ENCODE measurements at places on chromosomes 4 and X.
A peak's percentile ranks its signal among the peaks of the same experiment; 100 is the strongest.

DNA sequence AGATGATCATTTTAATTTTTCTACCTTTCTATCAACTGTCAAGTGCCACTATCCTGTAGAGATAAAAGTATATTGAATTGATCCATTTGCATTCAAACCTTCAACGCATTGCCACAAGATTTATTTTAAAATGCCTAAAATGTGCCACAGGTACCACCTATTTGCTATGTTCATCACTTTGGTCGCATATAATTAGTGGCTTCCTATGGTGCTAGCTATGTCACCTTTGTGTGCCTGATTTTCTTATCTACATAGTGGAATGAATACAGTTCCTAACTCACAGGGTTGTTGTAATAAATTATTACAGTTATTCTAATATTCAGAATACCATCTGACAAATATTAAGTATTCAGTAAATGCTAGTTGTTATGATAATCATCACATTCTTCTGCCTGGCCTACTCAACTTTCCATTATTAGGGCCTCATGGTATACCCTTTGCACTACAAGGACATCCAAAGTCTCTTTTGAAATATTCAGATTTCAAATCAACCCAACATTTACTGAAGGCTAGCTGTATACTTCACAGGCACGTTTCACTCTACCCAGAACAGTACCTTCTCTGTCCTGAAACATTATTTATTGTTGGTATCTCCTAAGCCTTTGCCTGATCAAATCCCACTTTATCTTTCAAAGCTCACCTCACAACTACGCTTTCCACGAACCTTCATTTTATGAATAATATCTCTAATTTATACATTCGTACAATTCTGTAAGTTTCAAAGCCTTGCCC lies 62.4 kb downstream of the ANXA10 start:
- no peak for DNase-seq

DNA sequence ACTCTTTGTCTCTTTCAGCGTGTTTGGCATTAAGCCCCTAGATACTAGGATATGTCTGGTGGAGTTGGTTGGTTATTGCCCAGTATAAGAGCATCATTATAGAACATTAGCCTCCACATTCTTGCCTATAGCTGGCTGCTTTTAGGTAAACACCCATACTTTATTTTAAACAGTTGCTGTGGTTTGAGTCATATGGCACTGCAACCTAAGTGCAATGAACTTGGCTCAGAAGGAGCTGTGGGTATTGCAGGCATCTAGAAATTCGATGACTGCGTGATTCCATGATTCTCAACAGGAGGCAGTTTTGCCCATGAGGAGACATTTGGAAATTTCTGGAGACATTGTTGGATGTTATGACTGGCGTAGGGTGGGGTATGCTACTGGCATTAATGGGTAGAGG lies 49.5 kb downstream of the DCLK2 start:
- DNase-seq, result no peak

DNA sequence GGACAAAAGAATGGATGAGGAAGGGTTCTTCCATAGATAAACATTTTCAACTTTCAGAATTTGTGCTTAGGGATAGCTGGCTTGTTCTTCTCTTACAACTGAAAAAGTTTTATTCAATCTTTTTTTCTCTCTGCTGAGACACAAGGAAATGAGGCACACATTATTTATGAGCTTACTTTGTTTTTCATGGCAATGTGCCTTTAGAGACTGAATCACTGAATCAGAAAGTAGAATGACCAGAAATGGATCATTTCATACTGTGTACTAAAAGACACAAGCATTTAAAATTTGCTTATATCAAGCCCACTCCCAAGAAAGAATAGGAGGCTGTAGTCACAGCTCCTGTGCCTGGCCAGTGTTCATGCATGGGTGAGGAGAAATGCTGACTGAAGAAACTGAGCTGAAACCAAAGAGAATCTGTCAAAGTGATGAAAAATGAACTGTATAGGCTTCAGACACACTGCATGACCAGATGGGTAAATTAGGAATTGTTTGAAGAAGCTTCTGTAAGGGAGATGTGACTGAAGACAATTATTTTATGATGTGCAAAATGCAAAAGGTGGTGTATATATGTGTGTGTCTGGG lies 413.8 kb downstream of the RAPGEF2 start:
- DNase-seq, result no peak

GRCh38 chr4:86928400-86929255 lies 6.2 kb upstream of the AFF1 start:
- no peak for DNase-seq

DNA sequence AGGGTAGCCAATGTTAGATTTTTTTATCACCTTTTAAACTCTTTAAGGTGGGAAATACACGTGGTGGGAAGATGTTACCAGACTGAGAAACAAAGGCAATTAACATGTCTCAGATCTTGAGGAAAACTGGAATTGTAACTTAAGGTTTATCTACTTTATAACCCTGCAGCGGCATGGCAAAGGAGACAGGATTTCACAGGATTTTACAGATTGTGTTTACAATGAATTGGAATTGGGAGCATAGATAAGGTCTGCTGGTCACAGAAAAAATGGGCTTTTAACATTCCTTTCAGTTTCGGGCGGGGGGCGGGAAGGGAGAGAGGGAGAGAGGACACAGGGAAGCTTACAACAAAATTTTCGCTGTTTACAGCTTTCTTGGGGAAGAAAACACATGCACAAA lies 467.5 kb upstream of the CT83 start:
- DNase-seq, result peak; percentile 3

DNA sequence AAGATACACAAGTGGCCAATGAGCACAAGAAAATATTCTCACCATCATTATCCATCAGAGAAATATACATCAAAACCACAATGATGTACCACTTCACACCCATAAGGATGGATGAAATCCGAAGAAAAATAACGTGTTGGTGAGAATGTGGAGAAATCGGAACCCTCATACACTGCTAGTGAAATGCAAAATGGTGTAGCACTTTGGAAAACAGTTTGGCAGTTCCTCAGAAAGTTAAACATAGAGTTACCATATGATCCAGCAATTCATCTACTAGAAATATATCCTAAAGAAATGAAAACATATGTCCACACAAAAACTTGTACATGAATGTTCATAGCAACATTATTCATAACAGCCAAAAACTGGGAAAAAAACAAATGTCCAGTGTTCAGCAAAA lies 18.5 kb upstream of the APBB2 start:
- DNase-seq, result no peak

- no peak for DNase-seq
Observed at GRCh38 chr4:108355186-108355901, 186.6 kb upstream of the LEF1 start.

DNA sequence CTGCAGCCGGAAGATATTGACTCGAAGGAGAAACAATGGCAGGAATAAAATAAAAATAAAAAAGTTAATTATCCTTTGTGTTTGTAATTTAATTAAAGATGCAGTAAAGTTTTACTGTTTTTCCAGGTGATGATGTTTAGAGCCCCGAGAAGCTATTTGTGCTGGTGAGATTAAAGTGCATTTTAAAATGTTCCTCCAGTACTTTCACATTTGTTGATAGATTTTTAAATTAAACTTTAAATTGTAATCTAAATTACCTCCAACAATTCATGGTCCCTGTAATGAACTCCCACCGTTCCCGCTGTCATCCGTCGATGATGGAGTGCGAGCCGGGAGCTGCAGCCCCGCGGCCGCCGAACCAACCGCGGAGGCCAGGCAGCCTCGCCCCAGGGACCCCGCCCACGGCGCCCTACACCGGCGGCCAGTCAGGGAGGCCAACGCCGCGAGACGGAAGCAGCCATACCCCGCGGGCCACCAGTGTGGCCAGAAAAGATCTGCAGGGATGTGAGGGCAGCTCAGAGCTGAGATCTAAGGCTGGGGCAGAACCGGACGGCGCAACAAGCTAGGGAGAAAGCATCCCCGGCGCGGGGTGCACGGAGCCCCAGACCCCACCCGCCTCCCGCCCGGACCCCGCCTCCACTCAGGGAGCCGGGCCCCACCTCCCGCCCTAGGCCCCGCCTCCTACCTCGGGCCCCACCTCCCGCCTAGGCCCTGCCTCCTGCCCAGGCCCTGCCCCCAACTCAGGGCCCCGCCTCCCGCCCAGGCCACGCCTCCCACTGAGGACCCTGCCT lies 104.0 kb downstream of the FAM53A start:
- DNase-seq, result peak; percentile 96

- no peak for DNase-seq
Observed at GRCh38 chrX:16592194-16592770, 57.7 kb upstream of the S100G start.

DNA sequence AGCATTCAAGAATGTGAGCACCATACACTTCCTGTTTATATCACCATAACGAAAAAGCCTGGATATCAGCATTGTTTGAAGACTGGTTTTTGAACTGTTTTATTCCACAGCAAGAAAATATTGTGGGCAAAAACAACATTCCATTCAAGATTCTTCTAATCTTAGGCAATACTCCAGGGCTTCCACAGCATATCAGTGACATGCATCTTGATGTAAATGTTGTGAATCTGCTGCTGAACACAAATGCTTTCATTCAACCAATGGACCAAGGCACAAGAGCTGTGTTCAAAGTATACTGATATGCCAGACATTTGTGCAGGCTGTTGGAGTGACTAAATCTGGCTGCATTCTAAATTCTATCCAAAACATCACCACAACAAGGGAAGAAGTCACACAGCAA lies 260.1 kb upstream of the ETNPPL start:
- no peak for DNase-seq

DNA sequence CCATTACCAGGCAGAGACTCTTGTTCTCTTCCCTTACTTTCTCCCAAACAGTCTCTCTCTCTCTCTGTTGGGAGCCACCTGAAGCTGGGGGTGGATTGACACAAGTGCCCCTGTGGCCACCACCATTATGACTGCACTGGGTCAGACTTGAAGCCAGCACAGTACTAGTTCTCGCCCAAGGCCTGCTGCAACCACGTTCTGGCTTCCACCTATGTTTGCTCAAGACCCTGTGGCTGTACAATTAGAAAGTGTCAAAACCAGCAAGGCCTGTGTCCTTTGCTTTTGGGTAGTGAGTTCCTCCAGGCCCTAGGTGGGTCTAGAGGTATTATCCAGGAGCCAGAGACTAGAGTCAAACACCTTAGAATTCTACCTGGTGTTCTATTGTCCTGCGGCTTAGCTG lies 31.0 kb downstream of the MAGED2 start:
- DNase-seq, result no peak

GRCh38 chrX:95076449-95076848 lies 1402.4 kb downstream of the FAM133A start:
- DNase-seq, result peak; percentile 63

- DNase-seq, result no peak
Observed at GRCh38 chr4:61223385-61223784, 23.3 kb downstream of the ADGRL3 start.

GRCh38 chrX:63657821-63658220 lies 127.2 kb downstream of the ARHGEF9 start:
- DNase-seq, result no peak

GRCh38 chr4:32488690-32489089 lies 1768.5 kb downstream of the PCDH7 start:
- no peak for DNase-seq

DNA sequence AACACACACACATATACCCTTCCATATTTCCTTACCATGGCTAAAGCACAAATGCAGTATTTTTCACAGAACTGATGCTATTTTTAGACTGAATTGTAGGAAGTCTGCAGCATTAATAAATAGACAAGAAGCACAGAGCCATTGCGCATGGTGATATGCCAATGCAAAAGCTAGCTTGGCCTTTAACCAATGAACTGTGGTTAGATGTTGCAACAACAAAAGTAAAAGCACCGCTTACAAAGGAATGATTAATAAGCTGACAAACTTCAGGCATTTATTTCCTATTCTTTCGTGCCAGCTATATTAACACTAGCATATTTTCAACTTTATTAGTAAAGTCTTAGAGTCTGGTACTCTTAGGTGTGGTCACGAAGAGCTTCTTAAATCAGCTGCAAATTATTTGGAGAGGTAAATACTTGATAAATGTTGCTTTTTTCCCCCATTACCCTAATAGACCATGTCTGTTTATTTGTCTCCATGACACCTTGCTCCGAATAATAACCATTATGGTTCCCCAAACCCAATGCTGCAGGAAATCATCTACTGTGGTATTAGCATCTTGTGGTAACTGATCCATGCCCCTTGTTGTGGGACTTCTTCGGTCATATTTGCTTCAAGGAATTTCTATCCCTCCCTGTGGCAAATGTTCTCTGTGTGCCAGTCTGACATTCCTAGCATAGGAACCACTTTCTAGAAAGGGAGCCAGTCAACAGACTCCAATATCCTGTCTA lies 306.1 kb upstream of the TAPT1 start:
- no peak for DNase-seq

GRCh38 chrX:75365243-75365975 lies 91.5 kb downstream of the UPRT start:
- no peak for DNase-seq

DNA sequence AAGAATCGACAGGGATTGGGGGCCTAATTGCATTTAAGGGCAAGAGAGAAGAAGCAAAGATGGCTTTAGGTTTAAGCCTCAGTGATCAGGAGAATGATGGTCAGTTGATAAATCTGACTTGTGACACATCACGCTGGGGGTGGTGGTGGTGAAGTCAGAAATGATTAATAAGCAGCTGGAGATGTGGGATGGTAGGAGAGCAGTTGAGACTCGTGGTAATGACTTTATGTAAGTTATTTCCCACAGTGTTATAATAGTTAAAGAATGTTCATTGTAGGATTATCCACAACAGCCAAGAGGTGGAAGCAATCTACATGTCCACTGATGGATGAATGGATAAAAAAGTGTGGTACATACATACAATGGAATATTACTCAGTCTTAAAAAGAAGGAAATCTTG lies 178.9 kb upstream of the GPC4 start:
- DNase-seq, result no peak

DNA sequence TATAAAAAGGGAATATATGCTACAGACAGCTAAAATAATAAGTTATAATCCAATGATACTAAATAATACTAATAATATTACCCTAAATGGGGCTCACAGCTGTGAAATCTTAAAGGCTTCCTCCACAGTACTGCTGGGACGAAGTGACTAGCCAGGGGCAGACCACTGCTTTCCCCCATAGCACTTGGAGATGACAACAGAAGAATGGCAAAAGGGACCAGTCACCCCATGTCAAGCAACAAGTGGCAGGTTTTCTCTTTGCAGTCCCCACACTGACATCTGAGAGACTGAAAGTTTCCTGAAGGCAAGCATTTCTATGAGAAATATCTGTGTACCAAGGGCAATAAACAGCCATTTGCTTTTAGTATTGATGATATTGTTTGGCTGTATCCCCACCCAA lies 173.5 kb upstream of the GPC4 start:
- DNase-seq, result no peak

DNA sequence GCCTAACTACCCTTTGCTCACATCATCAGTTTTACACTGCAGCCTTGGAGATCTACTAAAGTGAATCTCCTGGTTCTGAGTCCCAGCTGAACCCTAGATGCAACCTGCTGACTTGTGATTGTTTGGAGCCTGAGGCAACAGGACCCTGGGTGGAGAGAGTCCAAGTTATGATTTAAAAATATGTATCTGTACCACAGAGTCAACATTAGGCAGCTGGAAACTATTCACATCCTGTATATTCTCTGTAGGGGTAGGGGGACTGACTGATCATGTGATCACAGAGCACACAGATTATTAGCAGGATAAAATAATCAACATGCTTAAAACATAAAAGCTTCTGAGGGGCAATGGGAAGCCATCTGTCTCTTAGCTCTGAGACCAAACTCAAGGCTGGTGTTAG lies 52.1 kb downstream of the CT47B1 start:
- DNase-seq, result no peak

Data from GM23338 (cell line).